ENCODE measurements at places on chromosomes 16 and 17.

DNA sequence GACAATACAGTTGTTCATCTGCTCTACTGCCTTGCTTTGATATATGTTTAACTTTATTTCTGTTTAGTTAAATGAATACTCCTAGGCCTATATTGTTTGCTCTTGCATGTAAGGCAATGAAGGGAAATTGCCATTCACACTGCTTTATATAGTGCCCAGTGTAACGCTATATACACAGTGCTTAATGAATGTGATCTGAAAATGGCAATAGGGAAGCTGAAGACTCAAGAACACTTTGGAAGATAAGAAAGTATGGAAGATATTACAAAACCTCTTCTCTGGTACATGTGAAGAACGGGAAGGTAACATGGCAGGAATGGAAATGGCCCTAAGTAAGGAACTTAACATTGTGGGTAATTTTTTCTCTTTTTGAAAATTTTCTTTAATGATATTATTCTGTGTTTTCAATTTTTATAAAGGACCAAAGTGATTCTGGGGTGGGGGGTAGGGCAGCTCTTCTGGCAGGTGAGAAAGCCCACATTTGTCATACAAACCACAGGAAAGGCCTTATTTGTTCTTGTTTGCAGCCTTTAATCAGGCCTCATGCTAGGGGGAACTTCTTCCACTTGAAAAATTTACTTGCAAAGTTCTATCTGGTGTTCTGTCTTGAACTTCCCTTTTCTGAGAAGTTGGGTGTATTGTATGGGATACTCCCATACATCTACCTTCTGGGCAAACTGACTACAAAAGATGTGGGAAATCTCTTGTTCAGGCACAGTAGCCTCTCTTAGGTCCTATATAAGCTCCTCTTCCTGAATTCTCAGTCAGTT lies 100.8 kb upstream of the CORO6 start:
- no peak for DNase-seq

- no peak for DNase-seq
Observed at GRCh38 chr17:80397686-80398085, 17.3 kb upstream of the ENDOV start.

DNA sequence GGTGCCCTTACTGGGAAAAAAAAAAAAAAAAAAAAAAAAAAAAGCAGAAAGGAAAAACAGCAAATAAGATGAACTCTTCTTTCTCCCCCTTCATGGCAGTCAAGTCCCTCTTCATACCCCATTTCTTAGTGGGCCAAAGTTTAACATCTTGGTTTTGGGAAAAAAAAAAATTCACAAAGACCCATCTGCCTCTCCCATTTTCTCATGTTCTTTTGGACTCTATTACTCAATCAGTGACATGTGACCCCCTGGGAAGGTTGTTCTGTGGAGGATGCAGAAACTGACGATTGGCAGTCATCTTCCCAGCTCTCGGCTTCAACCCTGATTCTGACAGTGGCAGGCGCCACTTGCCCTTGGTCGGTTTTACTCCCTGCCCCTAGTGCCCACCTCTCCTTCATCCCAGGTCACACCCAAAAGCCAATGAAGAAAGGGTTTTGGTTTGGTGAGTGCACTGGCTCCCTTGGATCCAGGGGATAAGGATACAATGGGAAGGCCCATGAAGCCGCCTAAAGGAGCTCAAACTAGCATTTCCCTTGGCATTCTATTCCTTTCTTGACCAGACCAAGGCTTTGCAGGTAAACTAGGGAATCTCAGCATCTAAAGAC lies 60.7 kb upstream of the TBX2 start:
- no peak for DNase-seq

DNA sequence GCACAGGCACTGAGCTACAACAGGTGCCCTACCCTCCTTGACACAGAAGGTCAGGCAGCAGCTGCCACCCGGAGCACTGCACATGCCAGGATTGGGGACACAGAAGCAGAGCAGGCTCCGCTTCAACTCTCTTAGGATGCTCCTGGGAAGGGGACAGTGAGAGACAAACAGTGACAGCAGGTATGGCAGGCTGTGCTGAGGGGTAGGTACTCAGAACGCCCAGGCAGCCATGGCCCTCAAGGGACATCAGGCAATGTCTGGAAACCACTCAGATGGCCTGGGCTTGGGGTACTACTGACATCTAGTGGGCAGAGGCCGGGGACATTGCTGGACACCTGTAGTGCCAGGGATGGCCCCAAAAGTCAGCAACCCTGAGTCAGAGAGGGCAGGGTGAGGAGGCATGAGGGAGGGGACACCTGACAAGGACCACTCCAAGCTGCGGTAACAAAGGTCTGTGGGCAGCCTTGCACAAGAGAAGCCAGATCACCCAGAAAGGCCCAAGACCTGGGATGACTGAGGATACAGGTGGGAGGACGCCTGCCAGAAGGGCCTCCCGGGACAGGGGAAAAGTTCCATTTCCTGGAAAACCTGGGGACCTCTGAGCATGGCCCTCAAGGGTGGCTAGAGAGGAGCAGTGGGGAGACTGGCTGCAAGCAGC lies 21.2 kb downstream of the PEMT start:
- DNase-seq, result no peak

DNA sequence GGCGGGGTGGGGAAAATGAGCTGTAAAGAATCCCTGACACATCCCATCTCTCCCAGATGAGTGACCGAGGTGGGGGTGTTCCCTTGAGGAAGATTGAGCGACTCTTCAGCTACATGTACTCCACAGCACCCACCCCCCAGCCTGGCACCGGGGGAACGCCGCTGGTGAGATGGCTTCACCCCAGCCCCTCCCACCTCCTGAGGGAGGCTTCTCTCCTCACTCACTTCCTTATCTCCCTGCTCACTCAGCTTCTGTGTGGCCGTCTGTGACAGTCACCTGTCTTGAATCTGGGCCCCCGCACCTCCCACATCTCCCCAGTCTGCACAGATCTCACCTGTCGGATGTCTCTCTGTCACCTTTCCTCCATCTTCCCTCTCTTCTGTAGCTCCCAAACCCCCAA lies 13.4 kb downstream of the PDK2 start:
- no peak for DNase-seq

- no peak for DNase-seq
Observed at GRCh38 chr17:59388069-59388556, 56.7 kb downstream of the YPEL2 start.

- DNase-seq, result no peak
Observed at GRCh38 chr16:56102183-56102686, 89.1 kb upstream of the GNAO1 start.

DNA sequence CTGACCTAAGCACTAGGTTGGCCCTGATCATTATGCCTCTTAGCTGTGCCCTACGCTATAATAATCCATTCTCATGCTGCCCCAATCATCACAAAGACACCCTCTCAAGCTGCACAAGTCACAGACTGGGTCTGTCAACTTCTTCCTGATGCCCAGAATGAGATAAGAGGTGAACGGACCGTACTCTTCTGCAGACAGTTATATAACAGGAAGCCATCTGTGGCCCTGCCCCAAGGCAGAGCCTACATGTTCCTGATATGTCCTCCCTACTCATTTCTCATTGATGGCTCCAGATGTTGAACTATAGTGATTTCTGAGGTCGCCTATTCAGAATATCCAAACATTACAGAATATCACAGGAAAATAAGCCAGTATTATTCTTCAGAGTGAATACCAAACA lies 471.6 kb upstream of the ERCC4 start:
- no peak for DNase-seq

DNA sequence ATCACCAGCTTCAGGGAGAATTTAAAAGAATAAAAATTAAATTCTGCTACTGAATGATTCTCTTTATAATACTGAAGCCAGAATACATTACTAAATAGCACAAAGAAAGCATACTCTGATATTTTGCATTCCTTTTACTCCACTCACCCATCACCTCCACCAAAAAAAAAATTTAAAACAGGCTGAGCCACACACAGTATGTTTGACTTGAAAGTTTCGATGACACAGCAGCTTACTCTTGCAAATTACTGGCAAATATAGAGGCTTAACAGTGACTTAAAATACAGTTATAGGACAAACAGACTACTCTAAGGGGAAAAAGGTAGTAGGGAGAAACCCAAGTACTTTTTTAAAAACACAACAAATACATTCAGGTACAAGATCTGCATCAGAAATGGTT lies 39.2 kb downstream of the GPATCH8 start:
- DNase-seq, result no peak

- DNase-seq, result no peak
Observed at GRCh38 chr16:65318138-65318537, 196.3 kb upstream of the CDH11 start.

DNA sequence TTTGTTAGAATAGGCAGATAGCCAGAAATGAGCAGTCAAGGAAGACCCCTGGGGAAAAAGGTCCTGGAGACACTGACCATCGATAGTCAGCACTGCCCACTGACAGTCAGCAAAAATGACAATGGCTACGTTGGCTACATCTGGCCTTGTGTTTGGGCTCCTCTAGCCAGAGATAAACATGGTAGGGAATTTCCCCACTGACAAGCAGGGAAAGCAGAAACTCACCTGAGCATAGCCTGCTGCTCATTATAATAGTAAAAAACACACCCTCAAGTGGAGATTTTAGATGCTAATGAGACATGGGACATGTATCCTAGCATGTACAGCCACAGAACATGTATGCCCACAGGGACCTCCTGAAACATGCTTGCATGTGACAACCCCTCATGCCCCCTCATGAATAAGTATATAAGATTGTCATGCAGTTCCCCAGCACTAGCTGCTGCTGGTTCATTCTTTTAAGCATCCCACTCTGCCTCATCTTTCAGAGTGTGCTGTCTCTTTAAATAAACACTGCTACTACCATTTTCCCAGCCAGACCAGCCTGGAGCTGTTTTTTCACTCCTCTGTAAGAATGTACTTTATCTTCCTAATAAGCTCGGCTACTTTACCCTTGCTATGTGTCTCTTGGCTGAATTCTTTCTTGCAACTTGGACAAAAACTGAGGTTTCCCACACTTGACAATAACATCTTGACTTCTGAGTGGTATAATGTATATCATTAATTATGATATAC lies 550.1 kb upstream of the CDH8 start:
- DNase-seq, result no peak

DNA sequence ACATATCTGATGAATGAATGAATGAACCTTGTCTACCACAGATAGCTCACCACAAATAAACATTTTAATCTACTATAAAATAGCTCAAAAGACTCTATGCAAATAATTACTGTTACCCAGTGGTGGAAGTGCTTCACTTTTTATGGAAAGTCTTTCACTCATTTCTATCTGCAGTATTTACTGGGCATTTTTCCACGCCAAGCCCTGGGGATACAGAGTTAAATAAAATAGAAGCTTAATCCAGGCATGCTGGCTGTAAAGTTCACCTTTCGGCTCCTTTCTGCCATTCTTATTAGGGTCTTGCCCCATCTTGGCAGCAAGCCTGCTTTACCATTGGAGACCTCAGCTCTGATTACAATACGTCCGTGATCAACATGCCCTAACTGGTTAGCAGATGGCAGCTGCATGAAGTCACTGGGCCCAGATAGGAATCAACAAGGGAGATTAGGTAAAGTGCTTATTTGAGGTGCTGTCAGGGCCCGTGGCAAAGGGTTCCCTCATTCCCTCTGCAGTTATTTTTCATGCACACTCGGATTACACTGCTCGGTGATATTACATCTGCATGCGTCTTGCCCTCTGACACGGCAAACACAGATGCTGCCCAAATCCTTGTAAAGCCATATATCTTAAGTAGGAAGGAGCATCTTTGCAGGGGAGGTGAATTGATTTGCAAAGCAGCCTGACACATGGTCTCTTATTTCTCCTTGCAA lies 648.9 kb downstream of the WWOX start:
- DNase-seq, result no peak

DNA sequence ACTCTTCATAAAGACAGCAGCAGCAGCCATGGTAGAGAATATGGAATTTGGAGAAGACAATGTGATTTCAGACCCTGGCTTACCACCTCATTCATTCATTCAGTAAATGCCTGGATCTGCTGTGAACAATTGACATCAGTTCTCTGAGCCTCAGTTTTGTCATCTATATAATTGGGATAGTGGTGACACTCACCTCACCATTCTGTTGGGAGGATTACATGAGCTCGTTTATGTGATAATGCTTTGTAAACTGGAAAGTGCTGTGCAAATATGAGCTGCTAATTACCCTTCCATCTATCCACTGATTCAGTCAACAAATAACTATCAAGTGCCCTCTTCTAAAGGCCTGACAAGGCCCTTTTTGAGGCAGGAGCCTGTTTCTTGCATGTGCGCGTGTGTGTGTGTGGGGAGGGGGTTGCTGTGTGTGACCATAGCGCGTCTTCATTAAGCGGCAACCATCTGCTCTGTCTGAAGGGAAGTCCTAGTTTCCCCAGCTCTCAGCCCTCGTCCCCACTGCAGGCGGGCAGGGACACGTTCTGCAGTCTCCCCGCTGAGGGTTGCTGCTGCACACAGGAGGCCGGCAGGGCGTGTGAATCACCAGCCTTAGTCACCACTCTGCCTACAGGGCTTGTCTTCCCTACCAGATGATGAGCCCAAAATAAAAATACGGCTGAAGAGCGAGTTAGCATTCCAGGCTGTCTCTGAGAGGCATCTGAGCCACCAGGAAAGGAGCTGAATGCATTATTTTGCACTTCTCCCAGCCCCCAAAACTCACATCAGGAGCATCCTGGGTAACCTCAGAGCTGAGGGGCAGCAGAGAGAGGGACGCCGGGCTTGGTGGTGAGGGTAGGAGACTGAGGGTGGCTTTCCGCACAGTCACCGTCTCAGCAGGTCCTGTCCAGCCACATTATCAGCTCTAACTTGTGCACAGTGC lies 19.9 kb downstream of the ARL4D start:
- DNase-seq, result no peak

DNA sequence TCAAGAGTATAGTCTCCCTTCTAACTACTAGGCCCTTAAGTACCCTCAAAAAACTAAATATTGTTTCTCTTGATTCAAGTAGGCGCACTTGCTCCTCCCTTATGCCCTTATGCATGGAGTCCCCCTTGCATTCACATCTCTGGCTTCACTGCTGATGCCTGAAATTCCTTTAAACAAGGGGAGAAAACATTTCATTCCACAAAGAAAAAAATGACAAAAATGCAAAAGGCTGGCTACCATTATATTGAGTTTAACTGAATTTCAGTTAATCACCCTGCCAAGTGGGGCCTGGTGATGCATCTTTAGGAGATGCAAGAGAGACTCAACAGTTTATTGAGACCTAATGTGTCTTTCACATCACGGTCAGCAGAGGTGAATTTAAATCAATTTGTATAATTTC lies 35.6 kb downstream of the CRLF3 start:
- DNase-seq, result no peak

DNA sequence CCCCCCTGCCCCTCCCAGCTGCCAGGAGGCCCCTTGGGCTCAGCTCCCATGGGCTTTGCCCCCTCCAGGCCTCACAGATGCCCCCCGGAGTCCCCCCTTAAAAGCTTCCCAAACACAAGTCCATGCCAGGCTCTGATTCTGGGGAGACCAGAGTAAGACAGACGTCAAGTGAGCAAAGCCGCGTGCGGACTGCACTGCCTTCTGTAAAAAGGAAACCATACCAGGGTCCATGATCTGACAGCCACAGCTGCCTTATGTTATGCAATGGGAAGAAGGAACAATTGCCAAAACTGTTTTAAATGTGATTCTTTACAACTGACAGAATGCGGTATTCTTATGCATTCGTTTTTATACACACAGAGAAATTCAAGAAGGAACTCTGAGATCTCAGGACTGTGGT lies 17.9 kb upstream of the HEXD start:
- DNase-seq, result no peak

Data from stimulated activated CD8-positive, alpha-beta memory T cell treated with anti-CD3 and anti-CD28 coated beads, Interleukin-4, amount 100 ng/mL, for 4 hours (primary cell).